ENCODE measurements at places on chromosomes 4 and X. TPM values are rescaled to one million over a fixed set of nuclear protein-coding genes. Genes with fewer than 3 reads are reported as not detected.

GLRB gene
- not detected for total RNA-seq

UPF3B gene
- 12.6 TPM for total RNA-seq

GAGE12E gene
- not detected for total RNA-seq

RAB41 gene
- total RNA-seq: not detected

GAGE12J gene
- not detected for total RNA-seq

SMIM10 gene
- total RNA-seq: 0.88 TPM

DNA sequence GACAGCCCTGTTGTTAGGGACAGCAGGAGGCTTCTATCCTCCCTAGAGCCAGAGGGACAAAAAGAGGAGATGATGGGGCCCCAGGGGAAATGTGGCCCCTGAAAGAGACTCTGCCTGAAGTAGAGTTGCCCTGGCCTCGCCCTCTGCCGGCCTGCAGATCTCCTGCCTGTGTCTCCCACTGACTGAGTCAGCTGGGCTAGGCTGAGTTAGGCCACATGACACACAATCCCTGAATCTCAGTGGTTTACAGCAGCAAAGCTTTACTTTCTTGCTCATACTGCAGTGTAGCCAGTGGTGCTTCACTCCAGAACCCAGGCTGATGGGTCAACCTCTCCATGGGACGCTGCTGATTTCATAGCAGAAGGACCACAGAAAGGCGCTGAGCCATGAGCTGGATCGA, 23.5 kb downstream of the DRD5 start:
- no peak for DNase-seq
- no peaks in the 10 kb centered on the region for H3K4me1 ChIP-seq
- peaks cover 21% of the 10 kb centered on the region for H3K27me3 ChIP-seq
- no peak overlapping the region for H3K27ac ChIP-seq
- H3K4me3 ChIP-seq: no peak overlapping the region

DNA sequence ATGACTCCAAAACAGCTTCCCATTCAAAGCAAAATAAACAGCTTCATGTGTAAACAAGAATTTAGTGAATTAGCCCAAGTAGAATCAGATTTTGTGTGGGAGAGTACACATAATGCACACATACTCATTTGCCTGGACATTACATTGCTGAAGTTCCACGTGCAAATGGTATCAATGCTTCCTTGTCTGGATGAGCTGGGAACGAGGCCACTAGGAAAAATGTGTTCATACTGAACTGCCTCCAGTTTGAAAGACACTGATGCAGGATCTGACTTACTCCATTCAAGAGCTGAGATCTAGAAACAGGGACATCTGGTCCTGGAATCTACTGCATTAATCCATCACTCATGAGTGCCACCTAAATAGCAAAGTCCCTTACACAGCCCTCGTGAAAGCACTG, 228.0 kb downstream of the APBB2 start:
- no peak overlapping the region for H3K27ac ChIP-seq
- no peak for DNase-seq
- peaks cover 6% of the 10 kb centered on the region for H3K27me3 ChIP-seq
- no peaks in the 10 kb centered on the region for H3K4me1 ChIP-seq
- H3K36me3 ChIP-seq: no peaks in the 10 kb centered on the region

DNA sequence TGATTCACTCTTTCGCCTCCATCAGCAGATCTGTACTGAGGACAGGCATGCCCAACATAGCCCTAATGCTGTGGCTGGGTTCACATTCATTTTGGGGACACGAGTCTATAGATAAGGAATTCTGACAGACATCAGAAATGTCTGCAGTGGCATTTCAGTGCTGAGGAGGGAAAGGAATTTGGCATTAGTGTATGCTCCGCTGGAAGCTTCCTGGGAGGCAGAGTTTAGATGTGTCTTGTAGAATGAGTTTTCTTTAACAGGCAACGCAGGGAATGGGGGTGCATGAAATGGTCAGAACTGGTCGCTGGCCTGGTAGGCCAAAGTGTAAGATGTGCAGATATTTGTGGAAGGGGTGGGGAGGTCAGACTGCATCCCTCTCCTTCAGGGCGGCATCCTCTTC, 43.5 kb upstream of the ZNF518B start:
- no peaks in the 10 kb centered on the region for H3K36me3 ChIP-seq
- H3K27me3 ChIP-seq: no peaks in the 10 kb centered on the region
- no peaks in the 10 kb centered on the region for H3K4me1 ChIP-seq

GRCh38 chr4:146041139-146042004, 102.7 kb upstream of the ZNF827 start:
- H3K4me1 ChIP-seq: no peaks in the 10 kb centered on the region
- H3K27me3 ChIP-seq: peaks cover 11% of the 10 kb centered on the region
- DNase-seq: no peak
- H3K4me3 ChIP-seq: no peak overlapping the region

DNA sequence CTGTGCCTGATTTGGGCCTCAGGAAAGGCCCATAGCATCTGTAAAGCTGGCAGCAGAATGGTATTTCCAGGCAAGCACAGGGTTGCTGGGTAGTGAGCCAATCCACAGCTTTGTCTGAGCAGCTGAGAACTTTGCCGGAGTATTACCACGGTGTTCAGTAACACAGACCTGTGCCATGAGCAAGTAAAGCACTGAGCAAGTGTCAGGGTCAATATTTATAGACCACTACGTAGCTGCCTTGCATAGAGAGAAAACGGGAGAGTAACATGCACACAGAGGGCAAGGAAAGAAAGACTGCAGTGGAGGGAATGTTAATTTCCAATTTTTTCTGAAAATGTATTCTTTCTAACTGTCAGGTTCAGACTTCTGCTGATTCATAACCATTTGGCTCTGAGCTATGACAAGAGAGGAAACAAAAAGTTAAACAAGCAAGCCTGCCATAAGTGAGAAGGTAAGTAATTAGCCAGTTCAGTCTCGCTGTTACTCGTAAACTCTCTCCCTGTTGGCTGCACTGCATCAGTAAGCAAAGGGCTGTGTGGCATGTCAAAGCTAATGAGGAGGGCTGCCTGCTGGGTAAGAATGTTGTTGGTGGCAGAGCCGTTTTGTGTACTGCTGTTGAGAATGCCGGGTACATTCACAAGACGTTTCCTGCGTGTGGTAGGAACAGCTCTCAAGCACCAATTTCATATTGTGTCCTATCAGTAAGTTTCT, 238.1 kb downstream of the BMPR1B start:
- H3K36me3 ChIP-seq: no peaks in the 10 kb centered on the region
- H3K27me3 ChIP-seq: no peaks in the 10 kb centered on the region
- no peak overlapping the region for H3K27ac ChIP-seq

DNA sequence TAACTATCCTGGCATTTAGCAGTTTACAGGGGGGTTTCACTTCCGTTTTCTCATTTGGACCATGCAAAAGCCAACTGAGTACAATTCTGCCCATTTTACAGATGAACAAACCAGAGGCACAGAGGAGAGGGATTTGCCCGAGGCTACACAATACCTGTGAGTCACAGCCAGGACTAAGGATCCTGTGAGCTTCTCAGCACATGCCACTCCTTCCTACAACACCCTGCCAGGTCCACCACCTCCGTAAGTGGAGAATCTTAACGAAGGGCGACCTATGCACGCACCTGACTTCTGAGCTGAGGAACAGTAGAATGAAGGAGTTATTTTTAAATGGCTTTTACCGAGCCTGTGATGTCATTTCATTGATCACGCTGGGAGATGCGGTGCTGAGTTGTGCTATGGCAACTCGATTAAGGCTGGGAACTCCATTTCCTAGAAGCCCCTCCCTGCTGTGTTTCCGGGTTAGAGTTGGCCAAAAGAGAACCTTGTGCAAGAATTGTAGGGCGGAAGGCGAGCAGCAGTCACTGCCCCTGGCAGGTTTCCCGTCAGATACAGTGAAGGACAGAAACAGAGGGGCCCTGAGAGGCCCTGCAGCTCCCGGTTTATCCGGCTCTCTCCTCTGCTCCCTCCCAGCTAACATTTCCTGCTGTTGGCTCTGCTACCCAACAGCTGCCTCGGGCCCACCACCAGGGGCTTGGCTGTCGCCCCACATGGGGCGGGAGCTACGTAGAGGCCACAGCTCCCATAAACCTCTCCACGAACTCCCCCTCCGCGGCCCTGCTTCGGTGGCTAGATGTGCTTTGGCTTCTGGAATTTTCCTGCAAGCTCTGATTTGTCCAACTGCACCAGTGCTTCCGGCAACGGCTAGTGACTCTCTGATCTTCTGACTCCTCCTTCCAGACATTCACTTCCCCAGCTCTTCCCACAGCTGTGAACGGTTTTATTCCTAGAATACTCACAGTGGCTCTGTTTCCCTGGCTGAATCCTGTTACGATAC, 75.1 kb upstream of the USP9X start:
- peak overlapping the region; percentile 88 for H3K27ac ChIP-seq
- peak overlapping the region; percentile 69 for H3K4me3 ChIP-seq
- H3K36me3 ChIP-seq: no peaks in the 10 kb centered on the region
- H3K4me1 ChIP-seq: peaks cover 19% of the 10 kb centered on the region

GRCh38 chr4:168880811-168881595, 129.1 kb downstream of the CBR4 start:
- peak overlapping the region; percentile 26 for H3K4me3 ChIP-seq
- H3K27me3 ChIP-seq: peaks cover 33% of the 10 kb centered on the region
- peaks cover 12% of the 10 kb centered on the region for H3K4me1 ChIP-seq
- no peak for DNase-seq

- H3K27me3 ChIP-seq: no peaks in the 10 kb centered on the region
- H3K4me1 ChIP-seq: no peaks in the 10 kb centered on the region
- no peak overlapping the region for H3K4me3 ChIP-seq
- H3K27ac ChIP-seq: no peak overlapping the region
- H3K36me3 ChIP-seq: no peaks in the 10 kb centered on the region
Measured at GRCh38 chrX:55981603-55982002, 250.6 kb upstream of the KLF8 start.

GRCh38 chrX:93637591-93637990, 35.8 kb downstream of the NAP1L3 start:
- H3K4me3 ChIP-seq: no peak overlapping the region
- no peaks in the 10 kb centered on the region for H3K27me3 ChIP-seq
- no peaks in the 10 kb centered on the region for H3K4me1 ChIP-seq
- no peak overlapping the region for H3K27ac ChIP-seq
- no peaks in the 10 kb centered on the region for H3K36me3 ChIP-seq

- no peak overlapping the region for H3K4me3 ChIP-seq
- no peaks in the 10 kb centered on the region for H3K27me3 ChIP-seq
- H3K36me3 ChIP-seq: no peaks in the 10 kb centered on the region
- no peaks in the 10 kb centered on the region for H3K4me1 ChIP-seq
Measured at GRCh38 chr4:182863501-182863900, 53.7 kb downstream of the DCTD start.

GRCh38 chrX:20519826-20520225, 253.1 kb upstream of the RPS6KA3 start:
- no peak overlapping the region for H3K4me3 ChIP-seq
- DNase-seq: no peak
- H3K27ac ChIP-seq: no peak overlapping the region
- H3K4me1 ChIP-seq: peaks cover 36% of the 10 kb centered on the region

- no peak for DNase-seq
- H3K36me3 ChIP-seq: no peaks in the 10 kb centered on the region
- H3K4me3 ChIP-seq: no peak overlapping the region
- no peaks in the 10 kb centered on the region for H3K27me3 ChIP-seq
- H3K27ac ChIP-seq: no peak overlapping the region
Measured at GRCh38 chrX:97060020-97060419, 176.3 kb downstream of the RPA4 start.

- H3K27me3 ChIP-seq: no peaks in the 10 kb centered on the region
- H3K36me3 ChIP-seq: peaks cover 47% of the 10 kb centered on the region
Measured at GRCh38 chr4:105455998-105456397, 17.9 kb downstream of the PPA2 start.

Data from activated CD4-positive, alpha-beta T cell treated with anti-CD3 and anti-CD28 coated beads, Interleukin-2, amount 10 ng/mL, durations not matched to agents 24 days and 14 days (primary cell).